ENCODE measurements at places on chromosomes 12 and 14. TPM values are rescaled to one million over a fixed set of nuclear protein-coding genes. Genes with fewer than 3 reads are reported as not detected.

Gene TRMT5
- 12.8 TPM for total RNA-seq

Gene AMN
- total RNA-seq, result 0.54 TPM

Gene CLEC6A
- total RNA-seq, result not detected

Gene INSM2
- total RNA-seq, result not detected

Gene RNU6-7
- not detected for total RNA-seq

Gene ATXN7L3B
- total RNA-seq, result 13.1 TPM

Gene GDF3
- not detected for total RNA-seq

Gene DTX1
- 0.50 TPM for total RNA-seq

Gene NDUFA9
- 113 TPM for total RNA-seq

Gene ACOT6
- not detected for total RNA-seq

Gene PRKD1
- 2.8 TPM for total RNA-seq

Gene ETFBKMT
- 1.3 TPM for total RNA-seq

Measured in A549 treated with Hydrocortisone at 1 μM for 4 hours (cell line).